ENCODE measurements at places on chromosomes 1 and 21.

DNA sequence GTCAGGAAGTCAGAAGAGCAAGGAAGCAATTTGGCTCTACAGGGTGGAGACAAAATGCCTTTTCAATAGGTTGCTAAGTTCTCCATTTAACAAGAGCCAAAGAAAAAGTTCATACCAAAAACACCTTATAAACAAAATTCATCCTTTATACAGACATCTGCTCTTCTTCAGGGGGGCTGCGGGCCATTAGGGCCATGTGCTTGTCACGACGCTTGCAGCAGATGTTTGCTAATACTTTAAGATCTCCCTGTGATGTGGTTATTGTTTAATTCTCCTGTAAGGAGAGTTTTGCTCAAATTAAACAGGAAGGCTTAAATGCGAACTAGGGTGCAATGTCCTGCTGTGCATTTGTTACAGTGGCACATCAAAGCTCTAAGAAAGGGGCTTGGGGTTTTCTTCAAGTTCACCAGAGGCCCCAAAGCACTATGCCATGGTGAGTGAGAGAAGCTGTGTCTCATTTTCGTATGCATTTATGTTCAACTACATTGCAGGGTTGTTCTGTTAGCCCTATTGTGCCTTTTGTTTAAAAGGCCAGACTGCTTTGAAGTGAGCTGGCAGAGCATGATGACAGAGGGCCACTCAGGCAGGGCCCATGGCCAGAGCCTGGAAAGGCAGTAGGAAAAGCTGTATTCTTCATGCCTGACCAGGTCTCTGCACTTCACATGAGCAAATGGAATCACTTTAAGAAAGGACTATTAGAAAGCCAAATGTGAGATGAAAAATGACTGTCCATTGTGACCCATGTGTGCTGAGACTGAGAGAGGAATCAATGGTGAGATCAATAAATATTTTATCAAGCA is 24.8 kb upstream of the NTPCR start:
- no peak for DNase-seq

- no peak for DNase-seq
Observed at GRCh38 chr1:228105996-228106799, 2.9 kb downstream of the MRPL55 start.

DNA sequence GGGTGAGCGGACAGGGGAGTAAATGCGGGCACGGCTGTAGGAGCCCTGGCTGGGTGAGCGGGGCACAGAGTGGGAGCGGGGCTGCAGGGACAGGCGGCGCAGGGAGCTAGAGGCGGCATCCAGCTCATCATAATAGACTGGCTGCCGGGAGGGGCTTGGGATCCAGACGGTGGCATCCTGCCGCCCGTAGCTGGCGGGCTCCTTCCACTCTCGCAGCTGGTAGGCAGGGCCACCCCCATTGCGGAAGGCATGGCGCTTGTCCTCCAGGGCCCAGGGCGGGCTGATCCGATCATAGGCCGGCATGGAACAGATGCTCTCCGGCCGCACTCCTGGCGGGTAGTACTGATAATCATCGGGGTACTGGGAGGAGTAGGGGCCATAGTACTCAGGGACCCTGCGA is 43.7 kb upstream of the GOLT1A start:
- no peak for DNase-seq

- DNase-seq = no peak
Observed at GRCh38 chr1:3078430-3078861, 9.4 kb downstream of the PRDM16 start.

GRCh38 chr1:155004352-155005075 is 1.9 kb downstream of the ZBTB7B start:
- DNase-seq = no peak

DNA sequence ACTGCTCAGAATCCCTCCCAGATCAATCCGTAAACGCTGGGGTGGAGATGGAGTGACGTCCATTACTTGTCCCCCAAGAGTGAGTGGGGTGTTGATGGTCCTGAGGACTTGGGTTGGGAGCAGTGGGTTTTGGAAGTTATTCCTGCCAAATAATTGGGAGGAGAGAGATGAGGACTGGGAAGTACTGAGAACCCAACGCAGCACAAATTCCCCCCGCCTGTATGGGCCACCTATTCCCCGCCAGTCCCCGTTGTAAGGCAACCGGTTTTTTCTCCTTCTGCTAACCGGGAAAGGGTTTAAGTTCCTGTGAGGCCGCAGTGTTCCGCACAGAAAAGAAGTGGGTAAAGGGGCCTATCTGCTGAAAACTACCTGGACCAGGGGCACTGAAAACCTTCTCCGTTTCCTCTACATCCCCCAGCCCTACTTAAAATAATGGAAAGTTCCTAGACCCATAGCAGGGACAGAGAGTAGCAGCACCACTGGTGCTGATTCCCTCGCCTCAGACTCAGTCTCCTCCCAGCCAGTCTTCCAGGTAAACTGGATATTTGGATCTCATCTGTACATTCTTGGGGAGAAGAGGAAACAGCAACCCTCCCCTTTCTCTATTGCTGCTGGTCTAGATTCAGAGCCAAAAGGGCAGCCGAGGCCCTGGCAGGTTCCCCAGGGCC is 738 bp downstream of the LURAP1 start:
- no peak for DNase-seq

DNA sequence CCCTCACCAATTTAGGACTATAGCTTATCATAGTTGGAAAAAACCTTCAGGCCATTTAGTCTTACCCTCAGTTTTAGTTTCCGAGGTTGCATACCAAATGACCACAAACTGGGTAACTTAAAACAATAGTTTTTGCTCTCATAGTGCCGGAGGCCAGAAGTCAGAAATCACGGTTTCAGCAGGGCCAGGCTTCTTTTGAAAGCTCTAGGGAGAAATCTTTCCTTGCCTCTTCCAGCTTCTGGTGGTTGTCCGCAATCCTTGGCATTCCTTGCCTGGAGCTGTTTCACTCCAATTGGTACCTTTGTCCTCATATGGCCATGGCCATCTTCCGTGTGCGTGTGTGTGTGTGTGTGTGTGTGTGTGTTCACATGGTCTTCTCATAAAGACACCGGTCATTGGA is 12.4 kb upstream of the PLXNA2 start:
- no peak for DNase-seq

DNA sequence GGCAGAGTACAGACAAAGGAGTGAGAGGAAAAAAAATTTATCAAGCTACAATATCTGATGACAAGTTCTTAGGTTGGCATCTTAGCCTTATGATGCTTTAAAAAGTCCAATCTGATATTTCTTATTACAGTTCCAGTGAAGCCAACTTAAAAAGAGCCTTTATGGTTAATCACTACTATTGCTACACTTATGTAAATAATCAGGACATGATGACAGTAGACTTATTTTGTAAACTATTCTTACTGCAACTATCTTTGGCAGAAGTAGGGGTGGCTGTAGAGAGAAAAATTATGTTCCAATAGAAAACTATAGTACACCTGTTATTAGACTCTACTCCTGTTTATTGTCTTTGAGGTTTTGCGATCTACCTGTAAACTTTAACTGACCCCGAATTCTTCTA is 25.8 kb upstream of the NUF2 start:
- no peak for DNase-seq
